COR-L47 (cell line): ENCODE measurements at places on chromosomes 3 and 15.

DNA sequence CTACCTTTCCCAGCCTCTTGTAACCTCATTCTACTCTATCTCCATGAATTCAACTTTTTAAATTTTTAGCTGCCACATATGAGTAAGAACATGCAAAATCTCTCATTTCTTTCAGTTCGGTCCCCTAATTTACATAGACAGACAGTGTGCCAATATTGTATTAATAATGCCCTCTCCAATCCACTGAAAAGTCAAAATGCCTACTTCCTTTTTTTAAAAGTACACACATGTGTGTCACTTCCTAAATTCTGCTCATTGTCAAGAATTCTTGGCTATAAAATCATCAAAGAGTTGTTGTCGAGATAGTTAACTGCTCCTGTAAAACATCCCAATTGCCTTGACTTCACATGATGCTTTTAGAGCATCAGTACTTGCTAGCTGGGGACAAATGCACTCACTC lies 84.2 kb upstream of the IL12A start:
- no peak for DNase-seq

- no peak for DNase-seq
These were observed 801 bp downstream of the CA12 start for GRCh38 chr15:63380808-63381282.

DNA sequence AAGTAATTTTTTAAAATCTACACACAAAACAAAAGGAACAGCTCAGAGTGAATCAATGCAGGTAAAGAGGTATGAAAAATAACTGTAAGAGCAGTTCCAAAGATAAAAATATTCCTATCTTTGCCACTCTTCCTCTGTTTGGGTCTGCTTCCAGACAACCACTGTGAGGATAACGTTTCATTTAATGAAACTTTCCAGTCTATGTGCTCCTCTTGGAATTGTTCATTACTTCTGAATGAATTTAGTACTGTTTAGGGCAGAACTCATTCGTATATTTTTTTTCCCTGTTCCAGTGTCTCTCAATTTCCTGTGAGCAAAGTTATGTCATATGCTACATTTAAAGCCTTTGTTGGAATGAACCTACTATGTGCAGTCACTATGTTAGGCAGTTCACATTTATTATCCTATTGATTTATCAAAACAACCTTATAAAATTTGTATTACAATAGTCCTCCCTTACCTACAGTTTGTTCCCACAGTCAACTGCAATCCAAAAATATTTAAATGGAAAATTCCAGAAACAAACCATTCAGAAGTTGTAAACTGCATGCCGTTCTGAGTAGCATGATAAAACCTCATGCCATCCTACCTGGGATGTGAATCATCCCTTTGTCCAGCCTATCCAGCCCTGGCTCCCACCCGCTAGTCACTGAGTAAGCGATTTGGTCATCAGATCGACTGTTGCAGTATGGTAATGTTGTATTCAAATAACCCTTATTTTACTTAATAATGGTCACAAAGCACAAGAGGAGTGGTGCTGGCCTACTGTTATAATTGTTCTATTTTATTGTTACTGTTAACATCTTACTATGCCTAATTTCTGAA lies 98.1 kb downstream of the TMCC1 start:
- DNase-seq: no peak

DNA sequence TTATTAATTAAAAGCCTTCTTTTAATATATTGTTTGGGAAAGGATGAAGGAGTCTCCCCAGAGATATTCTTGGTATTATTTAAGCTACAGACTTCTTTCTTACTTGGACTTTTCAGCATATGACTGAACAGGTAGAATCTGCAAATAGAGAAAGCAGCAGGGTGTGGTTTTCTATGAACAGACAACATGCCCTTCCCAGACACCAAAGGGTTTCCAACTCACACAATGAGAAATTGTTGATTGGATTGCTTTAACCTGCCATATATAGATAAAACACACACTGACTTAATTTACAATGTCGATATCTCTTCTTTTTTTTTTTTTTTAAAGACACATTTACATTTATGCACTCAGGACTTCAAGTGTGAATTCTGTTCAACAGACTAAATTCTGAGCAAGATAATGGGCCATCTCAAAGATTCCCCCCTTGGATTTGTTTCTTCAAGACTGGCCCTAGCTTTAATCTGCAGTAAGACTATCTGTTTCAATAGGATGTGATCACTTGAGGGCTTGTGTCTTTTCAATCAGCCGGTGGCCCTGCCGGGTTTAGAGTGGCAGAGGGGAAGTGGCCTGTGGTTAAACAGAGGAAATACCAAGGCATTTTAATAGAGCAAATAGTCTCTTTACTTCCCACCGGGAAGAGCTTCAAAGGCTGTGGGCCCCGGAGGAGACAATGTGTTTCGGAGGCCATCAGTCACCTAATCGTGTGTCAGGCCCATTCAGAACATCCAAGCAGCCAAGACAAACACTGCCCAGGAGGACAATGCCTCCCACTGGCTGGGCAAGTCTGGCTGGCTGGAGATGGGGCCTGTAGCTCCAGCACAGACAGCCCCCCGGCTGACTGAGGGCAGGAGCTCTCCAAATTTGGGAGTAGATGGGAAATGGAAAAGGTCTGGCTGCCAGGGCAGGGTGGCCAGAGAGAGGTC lies 6.1 kb downstream of the IL17RD start:
- no peak for DNase-seq

- DNase-seq: no peak
These were observed 450.3 kb upstream of the THRB start for GRCh38 chr3:24944805-24945520.

DNA sequence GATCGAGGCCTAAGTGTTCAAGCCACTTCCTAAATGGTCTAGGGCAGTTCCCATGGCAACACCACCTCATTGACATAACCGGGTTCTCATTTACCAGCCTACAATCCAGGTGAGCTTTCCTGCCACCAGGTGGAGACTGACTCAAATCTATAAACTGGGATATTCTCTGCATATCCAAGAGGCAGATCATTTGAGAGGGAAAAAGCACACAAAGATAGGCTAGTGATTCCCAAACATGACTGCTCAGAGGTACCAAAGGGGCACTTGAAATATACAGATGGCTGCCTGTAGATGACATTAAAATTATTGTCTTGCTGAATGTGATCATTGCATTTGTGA lies 141.3 kb upstream of the PROK2 start:
- peak; percentile 82 for DNase-seq

DNA sequence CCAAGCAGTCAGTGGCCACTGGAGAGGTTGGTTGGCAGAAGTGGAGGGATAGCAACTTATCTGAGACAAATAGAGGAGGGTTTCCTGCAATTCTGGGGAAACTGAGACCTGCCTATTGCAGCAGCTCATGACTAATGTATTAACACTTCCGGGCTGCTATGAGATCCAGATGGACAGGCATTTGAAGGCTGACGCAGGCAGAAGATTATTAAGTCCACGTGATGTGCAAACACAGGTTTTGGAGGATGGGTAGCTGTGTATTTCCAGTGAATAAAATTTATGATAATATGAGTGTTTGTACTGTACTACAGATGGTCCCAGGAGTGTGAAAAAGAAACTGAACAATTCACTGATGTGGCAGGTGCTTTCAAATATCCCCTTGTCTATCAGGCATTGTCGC lies 28.5 kb upstream of the CFAP161 start:
- DNase-seq: no peak

GRCh38 chr15:50945725-50946124 lies 37.2 kb downstream of the AP4E1 start:
- DNase-seq: no peak

DNA sequence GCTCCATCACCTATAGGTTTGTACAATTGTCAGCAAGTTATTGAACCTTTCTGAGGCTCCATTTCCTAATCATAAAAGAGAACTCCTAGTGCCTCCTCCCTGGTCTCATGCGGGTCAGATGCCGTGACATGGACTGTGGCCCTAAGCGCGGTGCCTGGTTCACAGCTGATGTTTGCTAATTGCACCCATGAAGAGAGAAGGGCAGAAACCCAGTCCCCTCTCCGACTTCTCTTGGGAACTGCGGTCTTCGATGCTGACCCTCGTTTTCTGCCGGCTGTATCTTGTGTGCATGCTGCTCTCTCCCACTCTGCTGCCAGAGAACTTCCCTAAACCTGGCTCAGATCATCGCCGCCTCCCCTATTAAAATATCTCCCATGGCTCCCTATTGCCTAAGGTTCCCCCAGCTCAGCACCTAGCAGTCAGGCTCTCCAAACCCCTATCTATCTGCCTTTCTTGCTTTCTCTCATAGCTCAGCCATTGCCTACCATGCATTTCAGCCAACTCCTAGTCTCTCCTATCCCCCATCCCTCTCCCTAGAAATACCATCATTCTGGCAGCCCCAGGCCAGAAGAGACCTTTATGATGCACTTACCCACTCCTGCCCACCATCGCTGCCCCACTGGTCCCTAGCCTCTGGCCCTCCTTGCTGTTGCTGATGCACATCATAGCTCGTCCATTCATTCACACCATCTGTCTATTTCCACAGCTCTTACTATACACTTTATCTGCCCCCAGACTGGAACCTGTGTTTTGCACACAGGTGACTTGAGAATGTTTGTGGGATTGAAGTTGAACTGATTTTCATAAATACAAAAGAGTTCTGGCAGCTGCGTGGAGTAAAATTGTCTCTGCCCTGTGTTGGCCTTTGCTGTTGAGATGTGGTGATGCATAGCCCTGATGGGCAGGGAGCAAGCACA lies 6.6 kb downstream of the ISG20 start:
- DNase-seq: no peak
